Inflammatory macrophage treated with lipopolysaccharide for 4 hours (primary cell): ENCODE measurements at places on chromosomes 3 and 15.
A peak's percentile ranks its signal among the peaks of the same experiment; 100 is the strongest.

- DNase-seq = no peak
These were observed 17.5 kb upstream of the PKM start for GRCh38 chr15:72248514-72248913.

GRCh38 chr3:17730318-17730967 lies 12.0 kb downstream of the TBC1D5 start:
- DNase-seq = no peak

- DNase-seq = no peak
These were observed 136.1 kb upstream of the CNTN4 start for GRCh38 chr3:1962396-1963088.

GRCh38 chr15:35136321-35137189 lies 51.5 kb upstream of the NANOGP8 start:
- no peak for DNase-seq

DNA sequence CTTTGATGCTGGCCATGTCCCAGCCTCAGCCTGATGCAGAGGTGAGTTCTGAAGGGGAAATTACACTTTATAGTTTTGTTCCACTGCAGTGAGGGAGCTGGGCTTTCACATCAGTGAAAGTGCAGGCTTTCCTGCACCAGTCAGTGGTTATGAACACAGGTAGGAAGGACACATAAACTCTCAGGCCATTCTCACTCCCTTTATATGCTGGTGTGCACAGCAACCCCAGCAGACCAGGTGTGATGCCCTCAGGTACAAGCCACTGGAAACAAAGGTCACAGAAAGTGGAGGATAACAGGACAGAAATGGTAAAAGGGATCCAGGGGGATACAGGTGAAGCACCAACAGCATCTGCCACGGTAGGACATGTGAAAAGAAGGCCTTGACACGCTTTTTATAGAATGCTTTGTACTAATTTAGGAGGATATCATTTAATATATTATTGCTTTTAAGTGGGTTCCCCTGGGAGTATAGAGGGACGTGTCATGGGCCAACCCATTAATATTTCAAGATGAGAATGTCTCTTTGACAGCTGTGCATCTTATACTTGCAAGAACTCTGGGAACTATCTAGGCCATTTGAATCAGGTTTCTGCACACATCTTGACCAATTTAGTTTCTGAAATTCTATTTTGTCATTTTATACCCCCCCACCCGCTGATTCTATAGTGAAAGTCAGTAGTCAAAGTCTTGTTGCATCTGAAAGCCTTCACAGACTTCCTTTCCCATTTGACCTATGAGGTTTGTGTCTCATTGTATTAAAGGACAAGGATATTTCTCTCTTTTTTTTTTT lies 25.0 kb upstream of the BLM start:
- DNase-seq = no peak

GRCh38 chr3:109926376-109926775 lies 589.0 kb upstream of the DPPA4 start:
- DNase-seq = no peak

- DNase-seq = no peak
These were observed 13.2 kb downstream of the USP3 start for GRCh38 chr15:63517628-63518027.

DNA sequence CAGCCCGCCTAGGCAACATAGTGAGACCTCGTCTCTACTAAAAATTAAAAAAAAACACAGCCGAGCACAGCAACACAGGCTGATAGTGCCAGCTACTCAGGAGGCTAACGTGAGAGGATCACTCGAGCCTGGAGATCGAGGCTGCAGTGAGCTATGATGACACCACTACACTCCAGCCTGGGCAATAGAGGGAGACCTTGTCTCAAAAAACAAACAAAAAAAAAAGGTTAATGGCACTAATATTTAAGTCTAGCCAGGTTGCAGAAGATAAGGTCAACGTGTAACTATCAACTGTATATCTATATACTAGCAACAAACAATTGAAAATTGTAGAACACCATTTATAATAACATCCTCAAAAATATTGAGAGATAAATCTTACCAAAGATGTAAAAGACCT lies 75.1 kb downstream of the MYO9A start:
- no peak for DNase-seq

DNA sequence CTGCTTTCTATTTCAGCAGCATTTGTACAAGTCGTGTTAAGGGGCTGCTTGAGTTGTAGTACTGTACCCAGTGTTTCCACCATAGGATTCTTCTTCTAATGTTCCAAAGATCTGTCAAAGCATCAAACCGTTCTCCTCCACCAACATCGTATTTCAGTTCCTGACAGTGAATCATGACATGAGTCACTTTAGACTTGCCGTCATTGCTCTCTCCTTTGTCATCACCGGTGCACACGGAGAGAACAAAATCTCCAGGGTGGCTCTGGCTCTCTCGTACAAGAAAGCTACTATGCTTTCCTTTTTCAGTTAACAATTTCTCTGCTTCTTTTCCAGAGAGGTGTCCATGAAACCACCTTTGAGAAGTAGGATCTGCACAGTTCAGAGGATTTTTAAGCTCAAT lies 270.9 kb upstream of the CCDC54 start:
- no peak for DNase-seq

DNA sequence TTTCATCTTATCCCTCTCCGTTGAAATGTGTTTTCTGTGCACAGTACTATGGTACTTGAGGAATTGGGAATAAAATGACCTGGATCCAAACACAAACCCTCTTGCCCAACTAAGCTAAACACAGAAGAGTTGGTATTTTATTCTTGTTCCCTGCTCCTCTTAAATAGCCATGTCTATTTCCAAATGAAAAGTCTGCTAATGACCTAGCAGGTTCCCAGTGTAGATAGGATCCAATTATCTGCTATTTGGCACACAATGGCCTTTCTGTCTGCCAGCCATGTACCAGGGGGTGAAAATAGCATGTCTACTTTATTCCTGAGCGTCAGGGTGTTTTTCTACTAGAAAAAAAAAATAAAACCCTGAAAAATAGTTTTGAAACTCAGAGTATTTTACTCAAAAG lies 657.0 kb upstream of the NAALADL2 start:
- DNase-seq = no peak

GRCh38 chr3:105238367-105238766 lies 128.3 kb upstream of the ALCAM start:
- DNase-seq = no peak

DNA sequence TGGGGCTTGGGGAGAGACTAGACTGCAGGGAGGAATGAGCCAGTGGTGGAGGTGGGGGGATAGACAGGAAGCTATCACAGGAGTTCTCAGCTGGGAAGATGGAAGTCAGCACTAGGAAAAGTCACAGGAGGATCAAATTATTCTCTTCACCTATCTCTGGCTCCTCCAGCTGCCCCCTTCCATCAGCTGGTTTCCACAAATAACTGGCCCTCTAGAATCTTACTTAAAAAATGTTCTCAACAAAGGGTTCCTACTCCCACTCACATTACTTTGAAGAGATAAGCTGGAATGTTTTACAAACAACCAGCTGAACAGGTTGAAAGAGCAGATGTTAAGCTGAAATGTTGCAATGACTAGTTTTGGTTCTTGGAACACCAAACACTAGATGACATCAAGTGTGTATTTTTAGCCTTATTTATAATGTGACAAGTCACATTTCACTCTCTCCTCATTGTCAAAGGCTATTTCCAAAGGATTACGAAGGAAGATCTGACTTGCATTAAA lies 102.7 kb upstream of the AADACL2 start:
- peak; percentile 67 for DNase-seq

DNA sequence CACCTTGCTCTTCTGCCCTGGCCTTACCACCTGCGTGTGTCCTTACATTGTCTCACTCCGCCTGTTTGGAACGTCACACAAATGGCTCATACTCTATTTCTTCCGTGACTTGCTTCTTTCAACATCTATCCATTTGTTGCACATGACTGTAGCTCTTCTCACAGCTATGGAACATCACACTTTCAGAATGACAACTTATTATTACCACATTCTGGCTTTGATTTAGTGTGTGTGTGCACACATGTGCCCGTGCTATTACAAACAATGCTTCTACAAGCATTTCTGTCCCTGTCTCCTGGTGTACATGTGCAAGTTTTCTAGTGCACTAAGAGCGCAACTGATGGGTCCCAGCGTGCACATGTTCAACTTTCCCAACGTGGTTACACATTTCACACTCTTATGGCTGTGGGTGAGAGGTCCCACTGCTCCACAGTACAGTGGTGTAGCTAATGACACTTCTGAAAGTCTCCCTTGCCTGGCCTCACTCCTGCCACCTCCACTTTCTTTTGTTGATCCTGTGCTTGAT lies 37.8 kb downstream of the PTH1R start:
- no peak for DNase-seq

DNA sequence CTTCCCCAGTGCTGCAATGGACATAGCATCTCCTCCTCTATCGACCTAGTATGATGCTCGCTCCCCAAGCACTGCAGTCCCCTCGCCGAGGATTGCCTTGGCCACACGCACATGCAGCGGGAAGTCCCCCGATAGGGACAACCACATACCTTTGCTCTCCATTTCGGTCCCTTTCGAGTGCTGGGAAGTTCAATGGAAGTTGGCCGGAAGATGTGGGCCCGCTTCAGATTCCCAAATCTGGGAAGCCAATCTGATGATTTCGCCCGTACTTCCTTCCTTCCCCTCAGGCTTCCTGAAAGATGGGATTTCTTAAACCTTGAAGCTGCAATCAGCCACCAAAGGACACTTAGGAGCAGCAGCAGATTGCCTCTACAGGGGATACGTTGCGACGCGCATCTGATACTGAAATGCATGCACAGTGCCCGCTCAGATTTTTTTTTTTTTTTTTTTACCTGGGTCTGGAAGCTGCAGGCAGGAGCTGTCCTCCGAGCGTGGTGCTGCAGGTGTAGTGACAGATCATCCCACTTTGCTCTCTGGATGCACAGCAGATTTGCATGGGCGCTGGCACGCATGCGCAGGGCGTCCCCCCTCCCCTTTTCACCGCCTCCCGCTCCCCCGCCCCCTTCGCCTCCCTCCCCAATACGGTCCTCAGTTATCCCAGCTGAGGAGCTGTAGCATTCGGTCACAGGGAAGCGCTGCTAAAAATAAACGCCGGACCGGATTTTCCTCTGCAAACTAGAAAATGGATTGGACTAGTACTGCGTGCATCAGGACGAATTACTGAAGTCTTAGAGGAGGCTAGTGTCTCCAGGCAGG lies at the start of gene FGF12:
Gene FGF12, minus strand, starts transcription at position 510 of the 816 bp plus-strand sequence.
- no peak for DNase-seq

- DNase-seq = no peak
These were observed 25.2 kb downstream of the ARHGEF3 start for GRCh38 chr3:56776556-56776950.

GRCh38 chr15:95577927-95578326 lies 752.6 kb upstream of the NR2F2 start:
- DNase-seq = no peak

DNA sequence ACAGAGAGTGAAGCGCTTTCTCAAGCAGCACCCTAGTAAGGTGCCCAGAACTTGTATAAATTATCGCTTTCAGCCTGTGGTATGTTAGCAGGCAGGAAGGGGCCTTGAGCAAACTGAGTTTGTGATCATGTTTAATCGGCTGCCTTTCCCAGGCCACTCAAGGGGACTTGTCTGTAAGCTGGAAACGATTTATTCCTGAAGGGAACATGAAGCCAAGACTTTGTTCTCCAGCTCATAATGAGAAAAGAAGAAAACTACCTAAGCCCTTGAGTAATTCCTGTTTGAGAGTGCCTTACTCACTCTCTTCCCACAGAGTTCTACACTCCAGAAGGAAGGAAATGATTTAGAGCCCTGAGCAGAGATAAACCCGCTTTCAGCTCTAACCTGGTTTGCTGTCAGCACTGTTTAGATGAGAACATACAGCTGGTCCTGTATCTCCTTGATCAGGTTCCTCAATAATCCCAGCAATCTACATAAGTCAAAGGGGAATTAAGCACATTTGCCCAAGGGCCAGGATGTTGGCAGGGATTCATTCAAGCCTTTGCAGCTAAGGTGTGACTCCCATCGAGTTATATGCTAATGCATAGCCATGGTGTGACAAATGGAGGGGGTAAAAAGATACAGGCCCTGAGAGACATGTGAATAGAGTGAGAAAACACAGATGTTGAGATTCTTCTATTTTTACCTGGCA lies 187.7 kb upstream of the SLC24A5 start:
- no peak for DNase-seq

DNA sequence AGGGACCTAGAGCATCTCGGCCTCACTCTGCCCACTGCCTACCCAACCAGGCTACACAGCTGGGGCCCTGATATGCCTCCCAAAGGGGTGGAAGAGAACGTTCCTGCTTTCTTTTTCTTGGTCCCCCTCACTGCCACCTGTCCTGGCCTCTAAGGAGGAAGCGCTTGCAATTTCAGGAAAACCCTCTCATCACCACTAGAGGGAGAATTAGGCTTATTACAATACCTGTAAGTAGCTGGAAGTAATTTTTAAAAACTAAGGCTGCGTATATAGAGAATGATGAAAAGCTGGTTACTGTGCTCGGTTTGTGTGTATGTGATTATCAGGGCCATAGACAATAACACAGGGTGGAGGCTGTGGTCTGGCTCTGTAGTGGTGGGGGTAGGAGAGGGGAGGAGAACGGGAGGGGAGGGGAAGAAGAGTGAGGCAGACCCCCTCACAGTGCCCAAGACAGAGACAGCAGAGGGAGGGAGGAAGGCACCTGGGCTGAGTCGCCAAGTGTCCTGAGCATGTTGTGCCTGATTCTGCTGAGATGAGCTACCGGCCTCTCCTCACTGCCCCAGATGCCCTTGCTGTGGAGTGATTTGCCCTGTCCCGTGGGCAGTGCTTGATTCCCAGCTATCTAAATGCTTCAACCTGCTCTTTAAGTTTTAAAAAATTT lies 3.3 kb downstream of the GABRG3 start:
- no peak for DNase-seq

GRCh38 chr3:156751461-156752025 lies 74.6 kb upstream of the LEKR1 start:
- DNase-seq = no peak

DNA sequence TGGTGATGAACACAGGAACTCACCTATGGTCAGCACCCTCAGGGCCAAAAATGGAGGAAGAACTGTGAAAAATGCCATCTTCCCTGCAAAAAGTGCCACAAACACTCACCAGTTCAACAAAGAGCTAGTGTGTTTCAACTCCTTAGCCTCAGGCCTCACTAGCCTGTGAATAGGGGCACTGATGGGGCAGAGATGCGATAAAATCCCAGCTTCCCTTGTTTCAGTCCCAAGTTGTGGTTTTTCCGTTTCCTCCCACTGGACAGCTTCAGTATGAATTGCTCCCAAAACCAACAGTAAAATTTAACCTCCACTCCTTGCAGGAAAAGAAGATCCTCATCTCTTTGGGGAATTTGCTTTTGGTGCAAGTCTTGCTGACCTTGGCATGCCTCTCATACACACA lies 117.4 kb upstream of the ADAMTS9 start:
- no peak for DNase-seq
